ENCODE measurements at places on chromosomes 13 and 19.

- DNase-seq, result no peak
These were observed 99.9 kb downstream of the GNG7 start for GRCh38 chr19:2602391-2603181.

DNA sequence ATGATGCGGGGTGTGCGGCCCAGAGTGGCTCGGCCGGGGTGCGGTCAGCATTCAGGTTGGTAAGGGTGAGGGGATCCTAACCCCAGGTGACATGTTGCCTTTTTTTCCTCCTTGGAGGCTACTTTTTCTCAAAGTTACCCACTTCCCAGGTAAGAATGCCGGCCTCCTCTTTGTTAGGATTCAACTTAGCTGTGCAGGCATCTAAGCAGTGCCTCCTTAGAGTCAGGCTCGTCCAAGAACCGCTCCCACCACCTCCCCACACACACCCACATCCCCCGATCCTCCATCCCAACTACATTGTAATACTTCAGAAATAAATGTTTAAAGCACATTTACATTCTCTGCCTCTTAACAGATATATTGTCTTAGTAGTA lies 733 bp upstream of the ENOX1 start:
- no peak for DNase-seq

DNA sequence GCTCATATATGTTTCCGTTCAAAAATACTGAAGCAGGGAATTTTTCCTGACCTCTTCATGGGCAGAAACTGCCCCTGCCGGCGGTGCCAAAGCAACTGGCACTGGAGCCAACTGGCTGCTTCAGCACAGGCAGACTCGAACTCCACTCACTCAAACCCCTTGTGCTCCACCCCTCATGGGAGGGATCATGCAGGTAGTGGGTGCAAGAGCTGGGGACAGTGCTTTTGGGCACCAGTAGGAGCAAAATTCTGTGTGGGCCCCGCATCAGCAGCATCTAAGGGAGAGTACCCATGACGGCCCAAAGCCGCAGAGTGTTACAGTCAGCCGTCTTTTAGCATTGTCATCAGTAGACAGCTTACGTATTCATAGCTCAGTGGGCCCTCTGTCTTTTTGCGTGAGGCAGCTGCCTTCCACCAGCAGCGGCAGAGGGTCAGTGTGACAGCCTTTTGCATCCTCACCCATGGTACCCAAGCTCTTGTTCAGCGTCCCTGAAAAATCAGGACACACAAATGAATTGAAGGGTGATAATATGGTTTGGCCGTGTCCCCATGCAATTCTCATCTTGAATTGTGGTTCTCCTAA lies 393.8 kb downstream of the SLITRK6 start:
- DNase-seq, result no peak

DNA sequence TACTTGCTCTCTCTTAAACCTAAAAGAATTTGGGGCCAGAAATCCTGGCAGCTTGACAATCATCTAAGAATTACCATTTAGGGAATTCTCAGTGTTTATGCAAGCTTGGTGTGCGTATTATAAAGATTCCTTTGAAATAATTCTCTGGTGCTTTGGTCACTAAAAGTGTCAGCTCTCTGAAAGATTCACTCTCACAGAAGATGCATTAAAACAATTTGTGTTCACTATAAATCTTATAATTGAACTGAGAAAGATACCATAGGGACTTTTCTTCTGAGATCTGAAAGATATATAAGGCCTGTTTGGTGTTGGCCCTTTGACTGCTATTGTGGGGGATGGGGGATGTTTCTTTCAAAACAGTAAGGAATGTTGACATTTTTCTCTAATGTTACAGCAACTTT lies 27.3 kb downstream of the EPSTI1 start:
- no peak for DNase-seq

- DNase-seq, result no peak
These were observed 369.9 kb downstream of the KLF5 start for GRCh38 chr13:73428706-73429105.

DNA sequence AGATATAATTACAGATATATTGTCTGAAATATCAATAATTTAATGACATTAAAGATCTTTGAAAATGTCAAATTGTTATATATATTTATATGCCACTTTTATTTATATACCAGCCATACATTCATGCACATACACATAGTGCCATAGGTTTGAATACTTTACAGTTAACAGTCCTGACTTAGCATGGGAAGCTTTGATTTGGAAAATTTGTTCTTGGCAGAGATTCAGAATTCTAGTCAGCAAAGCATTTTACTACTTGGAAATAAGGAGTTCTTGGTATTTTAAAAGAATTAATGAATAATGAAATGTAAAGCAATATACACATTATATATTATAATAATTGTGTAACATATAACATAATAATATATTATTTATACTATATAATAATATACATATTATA lies 277.0 kb upstream of the PCDH20 start:
- no peak for DNase-seq

- no peak for DNase-seq
These were observed 14.8 kb downstream of the FPR3 start for GRCh38 chr19:51809787-51810186.

DNA sequence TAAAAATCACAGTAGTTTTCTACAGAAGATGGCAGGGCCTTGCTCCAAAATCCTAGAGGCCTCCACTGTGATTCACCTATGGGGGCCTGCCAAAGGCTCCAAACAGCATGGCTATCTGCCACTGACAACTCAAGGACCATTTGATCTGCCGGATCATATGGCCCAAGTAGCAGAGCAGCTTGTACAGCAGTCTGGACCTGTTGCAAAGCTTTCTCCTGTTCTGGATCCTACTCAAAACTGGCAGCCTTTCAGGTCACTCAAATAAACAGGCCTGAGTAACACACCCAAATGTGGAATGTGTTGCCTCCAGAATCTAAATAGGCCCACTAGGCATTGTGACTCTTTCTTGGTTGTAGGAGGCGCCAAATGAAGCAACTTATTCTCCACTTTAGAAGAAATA lies 1049.3 kb downstream of the PCDH9 start:
- DNase-seq, result no peak

DNA sequence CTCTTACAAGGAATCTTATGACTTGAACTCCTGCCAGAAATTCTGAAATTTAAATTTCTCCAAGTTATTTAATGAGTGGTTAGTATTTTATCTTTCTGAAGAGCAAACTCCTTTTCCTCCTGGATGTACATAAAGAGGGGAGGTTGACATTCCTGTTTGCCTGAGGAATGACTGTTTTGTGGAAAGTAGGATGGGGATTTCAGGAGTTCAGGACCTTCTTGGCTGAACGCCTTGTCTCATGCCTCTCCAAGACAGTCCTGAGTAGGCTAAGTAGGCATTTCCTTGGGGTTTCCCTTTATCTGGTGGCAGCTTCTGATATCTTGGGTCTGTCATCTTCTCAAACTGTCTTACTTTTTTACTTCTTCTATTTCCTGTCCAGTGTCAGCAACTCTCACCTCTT lies 356.6 kb downstream of the TDRD3 start:
- DNase-seq, result no peak

DNA sequence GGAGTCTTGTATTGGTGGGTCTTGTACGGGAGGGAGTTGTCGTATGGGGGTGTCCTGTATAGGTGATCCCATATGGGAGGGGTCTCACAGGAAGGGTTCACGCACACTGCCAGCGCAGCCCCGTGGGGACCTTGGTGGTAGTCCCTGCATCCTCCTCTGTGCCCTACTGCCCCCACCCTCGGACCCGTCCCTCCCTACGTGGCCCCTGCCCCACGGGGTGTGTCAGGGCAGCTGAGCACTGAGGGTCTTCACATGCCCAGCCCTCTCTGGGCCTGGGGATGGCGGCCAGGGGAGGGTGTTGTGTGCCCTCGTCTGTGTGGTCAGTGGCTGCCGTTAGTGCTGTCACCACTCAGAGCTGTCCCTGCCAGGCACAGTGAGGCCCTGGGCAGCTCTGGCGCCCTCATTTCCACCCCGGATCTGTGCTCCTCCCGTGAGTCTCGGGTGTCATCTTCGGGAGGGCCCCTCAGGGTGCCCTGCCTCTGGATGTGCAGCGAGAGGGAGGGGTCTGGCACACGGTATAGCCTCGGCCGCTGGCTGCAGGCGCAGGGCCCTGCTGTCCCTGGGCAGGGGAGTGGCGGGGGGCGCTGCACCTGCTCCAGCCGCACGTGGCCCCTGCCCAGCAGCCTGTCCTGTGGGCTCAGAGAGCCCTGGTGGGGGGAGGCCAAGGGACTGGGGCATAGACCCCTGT lies 16.0 kb upstream of the GNA15 start:
- DNase-seq, result no peak

- peak; percentile 97 for DNase-seq
These were observed 11.6 kb upstream of the OR1M1 start for GRCh38 chr19:9075064-9075949.

DNA sequence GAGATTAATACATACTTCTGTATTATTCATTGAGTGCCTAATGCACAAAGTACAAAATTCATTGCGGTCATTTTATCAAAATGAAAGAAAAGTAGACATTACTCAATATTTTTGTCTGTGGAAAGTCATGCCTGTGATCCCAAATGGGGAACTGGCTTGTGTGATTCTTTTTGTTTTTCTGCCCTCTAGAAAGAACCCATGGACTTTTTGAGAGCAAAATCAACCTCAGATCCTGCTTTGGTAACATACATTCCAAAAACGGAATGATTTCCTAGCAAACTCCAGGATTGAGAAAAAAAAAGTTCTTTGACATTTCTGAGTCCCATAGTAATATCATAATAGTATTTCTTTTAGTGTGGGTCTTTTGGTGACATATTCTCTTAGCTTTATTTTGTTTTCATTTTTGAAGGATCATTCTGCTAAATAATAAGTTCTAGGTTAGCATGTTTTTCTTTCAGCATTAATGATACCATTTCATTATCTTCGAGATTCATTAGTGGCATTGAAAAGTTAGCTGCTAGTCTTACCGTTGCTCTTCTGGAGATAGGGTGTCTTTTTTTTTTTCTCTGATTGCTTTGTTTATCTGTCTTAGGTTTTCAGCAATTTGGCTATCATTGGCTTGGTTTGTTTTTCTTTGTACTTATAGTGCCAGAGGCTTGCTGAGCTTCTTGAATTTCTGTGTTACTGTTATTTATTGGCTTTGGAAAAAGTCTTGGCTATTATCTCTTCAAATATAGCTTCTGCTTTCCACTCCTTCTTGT lies 102.4 kb upstream of the CSNK1A1L start:
- no peak for DNase-seq

- no peak for DNase-seq
These were observed 27.5 kb downstream of the MICU2 start for GRCh38 chr13:21576426-21576825.

- no peak for DNase-seq
These were observed 561 bp upstream of the GJA3 start for GRCh38 chr13:20161275-20161950.

- DNase-seq, result no peak
These were observed 13.0 kb downstream of the MYCBP2 start for GRCh38 chr13:77313923-77314322.

DNA sequence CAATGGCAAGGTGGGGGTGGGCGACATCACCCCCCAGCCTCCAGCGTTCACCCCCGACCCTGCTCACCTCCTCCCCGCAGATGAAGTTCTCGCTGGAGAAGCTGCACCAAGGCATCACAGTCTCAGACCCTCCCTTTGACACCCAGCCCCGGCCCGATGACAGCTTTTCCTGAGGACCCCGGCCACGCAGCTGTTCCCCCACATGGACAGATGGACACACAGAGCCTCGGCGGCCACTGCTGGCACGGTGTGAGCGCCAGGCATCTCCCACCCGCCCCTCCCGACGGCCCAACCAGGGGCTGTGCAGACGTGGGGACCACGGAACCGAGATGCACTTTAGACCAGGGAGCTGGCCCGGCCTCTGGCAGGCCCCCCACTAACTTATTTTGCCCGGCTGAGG lies 4.3 kb upstream of the SCN1B start:
- no peak for DNase-seq

DNA sequence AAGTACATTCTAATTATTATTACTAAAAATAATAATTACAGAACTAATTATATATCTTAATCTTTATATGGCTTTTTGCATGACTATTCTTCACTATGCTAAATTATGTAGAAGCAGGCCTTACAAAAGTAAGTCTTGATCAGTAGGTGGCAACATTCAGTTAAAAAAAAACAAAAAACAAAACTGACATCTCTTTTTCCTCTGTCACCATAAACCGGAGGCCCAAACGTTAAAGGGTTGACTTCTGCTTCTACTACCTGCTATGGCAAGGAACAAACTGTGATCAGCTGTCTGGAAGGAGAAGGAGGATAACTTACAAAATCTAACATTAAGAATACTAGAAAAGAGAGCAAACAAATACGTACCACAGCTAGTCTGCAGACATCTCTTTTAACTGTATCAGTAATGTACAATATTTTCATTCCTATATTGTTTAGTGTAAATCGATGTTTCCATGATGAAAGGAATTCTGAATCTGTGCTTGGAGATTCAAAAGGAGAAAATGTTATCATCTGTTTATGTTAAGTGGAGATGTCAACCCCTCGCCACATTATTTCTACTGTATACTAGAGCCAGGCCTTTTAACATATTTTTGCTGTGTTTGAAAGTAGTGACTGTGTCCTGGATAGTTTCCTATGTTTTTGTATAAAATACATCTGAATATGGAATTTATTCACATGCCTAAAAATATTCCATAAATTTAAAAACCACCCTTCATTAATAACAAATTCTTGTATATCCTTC lies 1525.4 kb downstream of the SLITRK1 start:
- no peak for DNase-seq

DNA sequence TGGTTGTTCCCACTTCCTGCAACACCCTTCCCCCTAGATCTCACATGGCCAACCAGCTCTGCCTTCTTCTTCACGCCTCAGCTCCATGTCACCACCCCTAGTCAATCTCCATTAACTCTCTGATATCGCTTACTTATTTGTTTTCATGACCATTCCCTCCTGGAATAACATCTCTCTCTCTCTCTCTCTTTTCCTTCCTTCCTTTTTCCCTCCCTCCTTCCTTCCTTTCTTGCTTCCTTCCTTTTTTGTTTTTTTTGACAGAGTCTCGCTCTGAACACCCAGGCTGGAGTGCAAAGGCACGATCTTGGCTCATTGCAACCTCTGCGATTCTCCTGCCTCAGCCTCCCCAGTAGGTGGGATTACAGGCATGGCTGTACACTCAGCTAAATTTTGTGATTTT lies 44.9 kb upstream of the ADGRL1 start:
- no peak for DNase-seq
